ENCODE measurements at places on chromosomes 12 and 14.

GRCh38 chr12:18250313-18250916 is 10.9 kb upstream of the PIK3C2G start:
- H3K4me3 ChIP-seq: no peak overlapping the region
- DNase-seq: peak; percentile 52
- no peak overlapping the region for H3K27ac ChIP-seq
- no peaks in the 10 kb centered on the region for H3K27me3 ChIP-seq
- H3K4me1 ChIP-seq: no peaks in the 10 kb centered on the region

- peaks cover 4% of the 10 kb centered on the region for H3K4me1 ChIP-seq
- no peak for DNase-seq
- no peaks in the 10 kb centered on the region for H3K36me3 ChIP-seq
- H3K4me3 ChIP-seq: no peak overlapping the region
- no peak overlapping the region for H3K27ac ChIP-seq
Measured at GRCh38 chr12:40238266-40238902, 13.6 kb downstream of the LRRK2 start.

- no peaks in the 10 kb centered on the region for H3K36me3 ChIP-seq
- H3K27me3 ChIP-seq: no peaks in the 10 kb centered on the region
- H3K4me3 ChIP-seq: no peak overlapping the region
- H3K27ac ChIP-seq: no peak overlapping the region
- no peaks in the 10 kb centered on the region for H3K4me1 ChIP-seq
- no peak for DNase-seq
Measured at GRCh38 chr14:99174081-99174769, 97.8 kb downstream of the BCL11B start.

DNA sequence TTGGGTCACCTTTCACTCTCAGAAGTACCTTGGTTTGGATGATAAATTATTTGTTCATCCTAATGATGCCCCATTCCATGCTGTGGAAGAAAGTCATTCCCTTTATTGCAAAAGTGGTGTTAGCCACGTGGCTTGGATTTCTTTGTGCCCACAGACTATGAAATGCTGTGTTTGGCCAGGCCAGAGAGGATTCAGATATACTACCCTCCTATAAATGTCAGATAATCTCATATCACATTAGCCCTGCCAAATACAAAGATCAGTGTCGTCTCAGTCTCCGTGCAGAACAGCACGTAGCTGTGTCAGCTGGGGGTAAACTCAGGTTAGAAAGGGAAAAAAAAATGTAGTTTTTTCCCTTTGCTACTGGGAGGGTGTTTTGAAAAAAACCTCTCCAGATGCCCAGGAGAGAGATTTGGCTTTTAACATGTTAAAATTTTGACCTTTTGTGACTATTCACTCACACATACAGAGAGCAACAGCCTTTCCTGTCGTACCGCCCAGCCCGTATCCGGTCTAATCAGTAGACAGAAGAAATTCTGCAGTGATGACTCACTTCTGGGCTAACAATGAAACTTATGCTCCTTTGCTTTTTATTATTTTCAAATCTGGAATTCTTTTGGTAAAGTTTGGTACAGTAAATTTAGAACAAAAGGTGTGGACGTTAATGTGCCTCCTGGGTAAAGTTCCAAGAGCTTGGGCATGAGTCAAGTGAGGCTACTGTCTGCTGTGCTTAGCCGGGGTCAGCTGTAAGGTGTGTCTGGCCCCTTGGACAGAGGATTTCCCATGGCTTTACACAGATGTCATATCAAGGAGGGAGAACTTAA is 8.5 kb upstream of the PTPRB start:
- peaks cover 54% of the 10 kb centered on the region for H3K4me1 ChIP-seq
- H3K27me3 ChIP-seq: no peaks in the 10 kb centered on the region
- peak overlapping the region; percentile 99 for H3K27ac ChIP-seq
- no peaks in the 10 kb centered on the region for H3K36me3 ChIP-seq
- H3K4me3 ChIP-seq: no peak overlapping the region

GRCh38 chr12:53612978-53613377 is 13.2 kb downstream of the ATF7 start:
- no peaks in the 10 kb centered on the region for H3K36me3 ChIP-seq
- H3K4me3 ChIP-seq: no peak overlapping the region
- no peak for DNase-seq
- peaks cover 18% of the 10 kb centered on the region for H3K4me1 ChIP-seq

DNA sequence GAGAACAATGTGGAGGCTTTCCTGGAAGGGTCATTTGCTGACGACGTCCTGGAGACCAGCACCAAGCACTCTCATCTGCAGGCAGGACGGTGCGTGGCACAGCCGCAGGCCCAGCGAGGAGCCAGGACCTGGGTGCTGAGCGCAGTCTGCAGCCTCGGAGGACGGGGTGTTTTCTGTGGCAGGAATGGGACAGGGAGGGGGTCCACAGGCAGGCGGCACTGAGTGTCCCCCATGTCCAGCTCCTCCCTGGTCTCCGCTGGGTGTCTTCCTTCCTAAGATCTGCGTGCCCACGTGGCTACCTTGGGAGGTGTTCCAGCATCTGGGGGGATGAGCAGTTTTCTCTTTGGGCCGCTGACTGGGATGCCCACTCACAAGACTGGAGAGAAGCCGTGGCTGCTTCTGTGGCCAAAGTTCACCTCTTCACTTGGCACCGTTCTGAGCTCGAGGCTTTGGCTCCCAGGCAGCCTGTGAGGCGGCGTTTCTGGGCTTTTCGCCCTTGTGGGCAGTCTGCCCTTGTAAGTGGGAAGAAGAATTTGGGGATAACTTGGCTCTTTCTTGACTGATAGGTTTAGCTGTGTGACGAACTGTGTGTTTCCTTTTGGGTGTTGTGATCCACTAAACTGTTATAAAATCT is 72.2 kb downstream of the NOC4L start:
- no peak overlapping the region for H3K27ac ChIP-seq
- H3K4me3 ChIP-seq: no peak overlapping the region
- no peaks in the 10 kb centered on the region for H3K4me1 ChIP-seq
- no peak for DNase-seq
- H3K36me3 ChIP-seq: no peaks in the 10 kb centered on the region

DNA sequence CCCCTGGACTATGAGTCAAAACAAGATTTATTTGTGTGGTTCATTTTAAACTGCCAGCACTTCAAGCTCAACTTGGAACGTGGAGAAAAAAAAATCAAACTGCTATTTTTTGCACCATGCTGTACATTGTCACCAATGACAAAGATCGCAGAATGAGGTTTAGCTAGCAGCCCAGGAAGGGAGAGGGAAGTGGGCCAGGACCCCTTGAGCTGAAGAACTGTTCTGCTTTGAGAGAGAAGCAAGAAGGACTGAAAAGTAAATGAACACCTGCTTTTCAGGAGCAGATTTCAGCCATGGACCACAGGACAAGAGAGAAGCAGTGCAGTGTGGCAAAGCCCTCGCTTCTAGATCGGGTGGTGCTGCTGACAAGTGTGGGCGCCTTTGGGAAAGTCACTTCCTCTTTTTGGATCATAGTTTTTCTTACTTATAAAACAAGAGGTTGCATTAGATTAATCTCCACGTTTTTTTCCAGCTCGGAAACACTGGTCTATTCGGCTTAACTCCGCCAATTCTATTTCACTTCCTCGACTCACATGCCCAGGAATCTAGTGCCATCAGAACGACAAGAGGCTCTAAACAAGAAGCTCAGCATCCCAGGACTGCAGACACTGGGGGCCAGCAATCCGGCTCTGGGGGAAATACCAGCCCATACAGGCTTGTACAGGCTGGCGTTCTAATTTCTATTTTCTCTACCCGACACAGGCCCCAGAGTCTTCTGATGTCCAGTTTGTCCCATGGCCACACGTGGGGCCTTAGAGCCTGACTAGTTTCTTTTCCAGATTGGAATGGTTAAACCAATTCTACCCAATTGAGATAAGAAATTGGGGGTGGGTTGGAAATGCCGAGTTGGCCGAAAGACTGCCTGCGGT is 129.9 kb downstream of the CRACR2A start:
- no peak overlapping the region for H3K4me3 ChIP-seq
- no peaks in the 10 kb centered on the region for H3K27me3 ChIP-seq
- DNase-seq: no peak
- no peaks in the 10 kb centered on the region for H3K36me3 ChIP-seq
- H3K27ac ChIP-seq: no peak overlapping the region
- no peaks in the 10 kb centered on the region for H3K4me1 ChIP-seq

- no peak for DNase-seq
- H3K27ac ChIP-seq: no peak overlapping the region
- H3K27me3 ChIP-seq: peaks cover 1% of the 10 kb centered on the region
Measured at GRCh38 chr12:54970741-54971140, 13.8 kb downstream of the TESPA1 start.

- H3K4me3 ChIP-seq: no peak overlapping the region
- DNase-seq: no peak
- no peaks in the 10 kb centered on the region for H3K36me3 ChIP-seq
Measured at GRCh38 chr14:101757064-101757838, 4.3 kb upstream of the PPP2R5C start.

DNA sequence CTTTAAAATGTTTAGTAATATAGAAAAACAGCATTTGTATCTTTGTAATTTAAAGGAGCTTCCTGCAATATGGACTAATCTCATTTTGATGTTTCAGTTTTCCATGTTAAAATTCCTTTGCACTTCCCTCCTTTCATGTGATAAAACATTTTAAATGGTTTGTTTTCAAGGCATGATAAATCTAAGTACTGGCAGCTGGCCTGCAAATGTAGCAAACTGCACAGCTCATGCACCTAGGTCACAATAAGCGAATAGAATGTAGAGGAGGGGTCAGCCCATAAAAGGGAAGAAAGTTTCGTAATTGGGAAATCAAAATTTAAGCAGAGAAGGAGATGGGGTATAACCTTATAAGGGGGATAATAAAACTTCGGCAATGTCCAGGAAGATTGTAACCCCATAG is 80.0 kb upstream of the KCNH3 start:
- no peaks in the 10 kb centered on the region for H3K36me3 ChIP-seq
- H3K27me3 ChIP-seq: no peaks in the 10 kb centered on the region
- peaks cover 29% of the 10 kb centered on the region for H3K4me1 ChIP-seq
- H3K27ac ChIP-seq: no peak overlapping the region

GRCh38 chr14:59313144-59313651 is 124.7 kb downstream of the DAAM1 start:
- no peaks in the 10 kb centered on the region for H3K36me3 ChIP-seq
- no peaks in the 10 kb centered on the region for H3K27me3 ChIP-seq
- DNase-seq: no peak
- H3K27ac ChIP-seq: no peak overlapping the region
- peaks cover 17% of the 10 kb centered on the region for H3K4me1 ChIP-seq

DNA sequence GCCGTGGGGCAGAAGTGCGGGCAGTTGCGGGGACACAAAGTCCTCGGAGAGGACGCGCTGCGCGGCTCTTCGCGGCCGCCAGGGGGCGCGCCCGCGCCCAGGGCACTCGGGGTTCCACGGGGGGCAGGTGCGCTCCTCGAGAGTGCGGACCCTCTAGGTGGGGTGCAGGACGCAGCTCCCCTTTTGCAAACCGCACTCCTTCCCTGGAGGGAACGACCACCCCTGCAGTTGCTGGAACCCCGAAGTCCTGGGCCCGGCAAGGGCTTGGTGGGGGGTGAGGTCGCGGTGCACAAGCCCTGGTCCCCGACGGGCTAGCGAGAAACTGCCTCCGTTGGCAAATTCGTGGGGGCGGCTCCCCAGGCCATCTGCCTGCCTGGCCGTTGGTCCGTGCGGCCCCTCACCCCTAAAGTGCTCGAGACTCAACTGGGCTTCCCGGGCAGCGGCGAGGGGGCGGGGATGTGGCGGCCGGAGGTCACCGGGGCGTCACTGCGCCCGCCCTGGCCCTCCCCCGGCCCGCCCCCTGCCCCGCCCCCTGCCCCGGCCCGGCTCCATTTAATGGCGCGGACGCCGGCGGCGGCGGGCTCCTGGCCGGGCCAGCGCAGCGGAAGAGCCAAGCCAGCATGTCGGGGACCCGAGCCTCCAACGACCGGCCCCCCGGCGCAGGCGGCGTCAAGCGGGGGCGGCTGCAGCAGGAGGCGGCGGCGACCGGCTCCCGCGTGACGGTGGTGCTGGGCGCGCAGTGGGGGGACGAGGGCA is at the start of gene ADSS1:
Gene ADSS1, plus strand, starts transcription at position 579 of the 756 bp plus-strand sequence. Its CDS starts 42 bp downstream, at position 621.
- H3K27ac ChIP-seq: no peak within 1 kb of the TSS
- no peaks in the 10 kb centered on the region for H3K36me3 ChIP-seq
- peaks cover 5% of the 10 kb centered on the region for H3K4me1 ChIP-seq
- peak; percentile 46 for DNase-seq
- H3K4me3 ChIP-seq: peak within 1 kb of the TSS; percentile 35

GRCh38 chr12:105264771-105265170 is 28.8 kb upstream of the APPL2 start:
- no peak overlapping the region for H3K27ac ChIP-seq
- H3K4me1 ChIP-seq: no peaks in the 10 kb centered on the region
- H3K36me3 ChIP-seq: no peaks in the 10 kb centered on the region
- H3K27me3 ChIP-seq: no peaks in the 10 kb centered on the region
- no peak overlapping the region for H3K4me3 ChIP-seq

- no peak overlapping the region for H3K4me3 ChIP-seq
- H3K27ac ChIP-seq: peak overlapping the region; percentile 36
Measured at GRCh38 chr12:75951399-75952278, 79.9 kb downstream of the PHLDA1 start.

DNA sequence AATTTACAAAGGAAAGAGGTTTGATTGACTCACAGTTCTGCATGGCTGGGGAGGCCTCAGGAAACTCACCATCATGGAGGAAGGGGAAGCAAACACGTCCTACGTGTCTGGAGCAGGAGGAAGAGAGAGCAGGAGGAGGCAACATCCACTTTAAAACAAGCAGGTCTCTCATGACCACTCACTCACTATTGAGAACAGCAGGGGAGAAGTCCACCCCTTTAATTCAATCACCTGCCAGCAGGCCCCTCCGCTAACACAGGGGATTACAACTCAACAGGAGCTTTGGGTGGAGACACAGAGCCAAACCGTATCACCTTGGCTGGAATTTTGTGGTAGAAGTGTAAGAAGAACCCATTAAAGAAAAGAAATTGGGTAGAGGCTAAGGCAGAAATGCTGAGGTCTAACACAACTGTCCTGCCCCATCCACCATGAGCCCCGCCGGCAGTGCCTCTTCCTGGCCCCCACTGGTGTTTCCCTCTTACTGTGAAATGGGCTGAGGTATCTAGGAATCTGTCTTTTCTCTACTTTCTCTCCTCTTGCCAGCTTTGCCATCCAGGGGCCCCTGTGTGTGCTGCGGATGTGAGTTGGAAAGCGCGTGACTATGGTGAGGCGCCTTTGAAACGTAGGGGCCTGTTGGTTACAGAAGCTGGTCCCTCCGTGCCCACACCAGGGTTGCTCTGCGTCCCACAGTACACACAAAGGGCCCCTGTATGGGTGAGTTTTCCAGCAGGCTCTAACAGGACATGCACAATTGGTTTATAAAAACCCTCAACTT is 108.0 kb upstream of the TMEM132D start:
- no peaks in the 10 kb centered on the region for H3K27me3 ChIP-seq
- no peaks in the 10 kb centered on the region for H3K36me3 ChIP-seq
- no peaks in the 10 kb centered on the region for H3K4me1 ChIP-seq

- no peaks in the 10 kb centered on the region for H3K36me3 ChIP-seq
- H3K4me3 ChIP-seq: no peak overlapping the region
- no peak overlapping the region for H3K27ac ChIP-seq
- DNase-seq: no peak
Measured at GRCh38 chr14:97788364-97788763, 991.2 kb downstream of the VRK1 start.
